Stimulated activated CD8-positive, alpha-beta memory T cell treated with anti-CD3 and anti-CD28 coated beads, Interleukin-4, amount 100 ng/mL, for 1 hour (primary cell): ENCODE measurements at places on chromosomes 16 and 17.

DNA sequence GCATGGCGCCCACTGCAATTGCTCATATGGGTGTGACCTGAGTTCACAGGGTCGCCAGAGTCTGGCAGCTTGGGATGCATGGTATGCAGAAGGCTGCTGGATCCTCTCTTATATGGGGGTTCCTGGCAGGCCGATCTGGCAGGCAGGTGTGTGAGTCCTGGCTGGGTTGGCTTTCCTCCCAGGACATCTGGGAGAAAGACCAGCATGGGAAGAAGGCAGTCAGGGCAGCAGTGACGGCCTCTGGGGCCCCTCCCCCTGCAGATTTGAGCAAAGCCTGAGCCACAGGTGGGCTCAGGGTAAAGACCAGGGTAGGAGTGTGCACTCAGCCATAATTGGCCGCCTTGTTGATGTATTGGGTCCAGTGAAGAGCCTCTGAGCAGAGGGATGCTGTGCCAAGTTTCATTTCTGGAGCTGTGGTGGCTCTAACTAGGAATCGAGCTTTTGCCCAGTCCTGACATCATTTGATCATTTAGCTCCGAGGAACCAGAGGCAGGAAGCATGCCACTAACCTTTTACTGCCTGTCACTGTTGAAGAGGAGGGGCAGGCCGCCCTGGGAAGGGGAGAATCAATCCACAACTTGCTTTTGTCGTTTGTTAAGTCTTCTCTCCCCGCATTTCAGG is 174.3 kb downstream of the CCDC182 start:
- no peak for DNase-seq

- no peak for DNase-seq
Measured at GRCh38 chr16:85173146-85173980, 61.1 kb upstream of the CIBAR2 start.

DNA sequence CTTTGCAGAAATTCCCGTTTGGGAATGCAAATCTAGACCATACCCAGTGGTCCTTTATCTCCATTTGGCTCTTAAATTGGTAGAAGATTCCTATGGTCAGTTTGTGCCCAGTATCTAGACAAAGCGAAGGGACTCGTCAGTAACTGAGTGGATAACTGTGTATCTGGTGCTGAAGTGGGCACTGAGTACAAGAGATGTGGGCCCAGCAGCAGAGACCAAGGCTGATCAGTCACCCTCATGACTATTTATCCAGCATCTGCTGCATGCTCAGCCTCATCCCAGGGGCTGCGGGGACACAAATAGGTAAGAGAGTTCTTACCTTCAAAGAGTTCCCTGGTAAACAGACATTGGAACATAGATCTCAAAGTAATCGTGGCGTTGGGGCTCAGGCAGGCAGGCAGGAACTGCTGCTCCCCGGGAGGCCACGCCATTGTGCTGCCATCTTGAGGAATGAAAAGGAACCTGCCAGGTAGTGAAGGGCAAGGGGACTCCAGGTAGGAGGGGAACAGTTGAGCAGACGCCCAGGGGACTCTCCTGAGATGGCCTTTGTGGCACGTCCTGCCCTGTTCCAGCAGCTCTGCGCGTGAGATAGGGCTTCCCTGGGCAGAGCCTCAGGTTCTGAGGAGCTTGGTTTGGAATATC is 10.3 kb downstream of the NT5M start:
- peak; percentile 59 for DNase-seq

- no peak for DNase-seq
Measured at GRCh38 chr17:79905832-79906231, 66.6 kb upstream of the CBX4 start.

DNA sequence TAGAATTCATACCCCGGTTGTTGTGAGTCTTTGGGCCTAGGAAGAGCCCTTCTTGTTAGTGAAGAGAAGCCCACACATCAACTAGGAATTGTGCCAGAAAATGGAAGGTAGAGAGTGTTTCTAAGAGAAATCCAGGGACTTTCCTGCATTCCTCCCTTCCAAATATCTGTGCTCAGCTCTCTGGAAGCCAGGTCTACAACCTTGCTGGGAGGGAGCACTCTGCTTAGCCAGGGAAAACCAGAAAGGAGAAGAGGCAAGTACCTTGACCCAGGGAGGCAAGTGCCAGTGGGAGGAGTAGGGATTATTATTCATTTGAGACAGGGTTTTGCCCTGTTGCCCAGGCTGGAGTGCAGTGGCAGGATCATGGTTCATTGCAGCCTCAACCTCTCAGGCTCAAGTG is 48.4 kb upstream of the TAC4 start:
- no peak for DNase-seq

- no peak for DNase-seq
Measured at GRCh38 chr16:31113121-31114120, 4.0 kb upstream of the KAT8 start.
